ENCODE measurements at places on chromosomes 7 and 10.
A peak's percentile ranks its signal among the peaks of the same experiment; 100 is the strongest.

DNA sequence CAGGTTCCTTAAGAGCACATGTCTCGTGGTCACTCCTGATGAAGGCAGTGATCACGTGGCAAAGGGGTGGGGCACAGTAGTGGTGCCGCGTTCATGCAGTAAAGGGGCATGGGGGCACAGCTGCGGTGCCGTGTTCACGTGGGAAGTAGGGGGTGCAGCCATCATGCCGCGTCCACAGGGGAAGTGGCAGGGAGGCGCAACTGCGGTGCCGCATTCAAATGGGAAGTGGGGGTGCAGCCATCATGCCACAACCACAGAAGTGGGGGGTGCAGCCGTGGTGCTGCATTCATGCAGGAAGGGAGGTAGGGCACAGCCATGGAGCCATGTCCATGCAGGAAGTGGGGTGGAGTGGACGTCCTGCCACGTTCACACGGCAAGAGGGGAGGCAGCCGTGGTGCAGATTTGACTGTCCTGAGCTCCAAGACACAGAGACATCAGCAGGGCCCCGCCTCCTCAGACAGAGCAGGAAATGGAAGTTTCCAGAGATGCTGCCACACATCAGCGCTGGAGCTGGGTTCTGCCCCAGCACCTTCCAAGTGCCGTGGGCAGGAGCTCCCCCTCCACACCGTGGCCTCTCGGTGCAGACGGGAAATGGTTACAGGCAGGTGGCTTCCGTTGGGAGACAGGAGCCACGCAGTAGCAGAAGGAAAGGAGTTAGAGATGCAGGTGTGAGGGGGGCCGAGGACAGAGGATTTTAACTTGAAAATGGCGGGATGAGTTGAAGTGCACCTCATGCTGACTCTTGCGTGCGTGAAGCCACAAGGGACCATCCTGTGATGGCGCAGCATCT, 95.0 kb upstream of the DDC start:
- DNase-seq: peak; percentile 34

DNA sequence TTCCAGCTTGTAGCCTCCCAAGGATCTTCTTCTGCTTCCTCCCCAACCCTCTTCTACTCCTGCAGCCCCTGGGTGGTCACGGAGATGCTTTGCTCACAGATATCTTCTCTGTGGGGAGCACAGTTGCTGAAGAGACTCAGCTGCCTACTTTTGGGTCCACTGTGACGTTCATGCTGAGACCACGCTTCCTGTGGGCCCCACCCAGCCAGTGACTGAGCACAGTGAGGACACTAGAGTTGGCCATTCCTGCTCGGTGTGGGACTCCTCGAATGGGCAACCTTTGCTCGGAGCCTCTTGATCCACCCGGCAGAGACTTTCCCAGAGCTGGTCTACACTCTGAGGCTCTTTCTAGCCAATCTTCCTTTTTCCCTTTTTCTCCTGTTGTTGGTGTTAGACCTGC, 73.9 kb downstream of the ADRA2A start:
- DNase-seq: no peak

DNA sequence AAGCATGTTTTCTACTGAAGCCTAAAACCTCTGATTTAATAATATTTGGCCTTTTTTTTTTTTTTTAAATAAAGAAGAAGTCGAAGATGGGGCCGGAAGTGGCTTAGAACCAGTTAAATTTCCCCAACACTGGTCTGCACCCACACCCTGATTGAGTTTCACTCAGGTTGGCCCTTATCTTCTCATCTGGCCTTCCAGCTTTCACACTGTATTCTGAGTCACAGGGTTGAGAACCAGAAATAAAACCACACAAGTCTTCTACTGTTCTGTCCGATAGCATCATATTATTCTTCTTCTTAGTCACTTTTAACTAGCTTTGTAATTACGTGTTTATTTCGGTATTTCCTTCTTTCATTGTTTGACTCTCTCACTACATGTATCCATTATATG, 9.9 kb downstream of the ZNF365 start:
- peak; percentile 38 for DNase-seq

DNA sequence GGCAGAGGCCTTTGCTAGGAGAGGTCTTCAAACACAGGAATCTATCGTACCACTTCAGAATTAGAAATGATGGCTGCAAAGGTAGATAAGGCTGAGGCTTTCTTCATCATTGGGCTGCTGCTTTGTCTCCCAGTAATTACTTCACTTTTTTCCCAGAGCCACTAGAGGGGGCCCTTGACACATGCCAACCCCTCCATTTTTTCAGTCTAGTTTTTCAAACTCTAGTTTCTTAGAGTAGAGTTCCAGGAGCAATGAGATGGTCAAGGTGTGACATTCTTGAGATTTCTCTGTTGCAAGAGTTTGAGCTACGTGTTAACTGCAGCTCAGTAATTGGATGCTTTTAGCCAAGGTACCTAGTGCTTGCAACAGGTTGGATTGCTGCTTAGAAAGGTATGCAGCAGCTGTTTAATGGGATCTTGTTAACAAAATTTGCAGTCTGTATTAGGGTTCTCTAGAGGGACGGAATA, 33.8 kb upstream of the RBM20 start:
- peak; percentile 14 for DNase-seq

GRCh38 chr10:69337296-69338132, 59.2 kb downstream of the HK1 start:
- no peak for DNase-seq

DNA sequence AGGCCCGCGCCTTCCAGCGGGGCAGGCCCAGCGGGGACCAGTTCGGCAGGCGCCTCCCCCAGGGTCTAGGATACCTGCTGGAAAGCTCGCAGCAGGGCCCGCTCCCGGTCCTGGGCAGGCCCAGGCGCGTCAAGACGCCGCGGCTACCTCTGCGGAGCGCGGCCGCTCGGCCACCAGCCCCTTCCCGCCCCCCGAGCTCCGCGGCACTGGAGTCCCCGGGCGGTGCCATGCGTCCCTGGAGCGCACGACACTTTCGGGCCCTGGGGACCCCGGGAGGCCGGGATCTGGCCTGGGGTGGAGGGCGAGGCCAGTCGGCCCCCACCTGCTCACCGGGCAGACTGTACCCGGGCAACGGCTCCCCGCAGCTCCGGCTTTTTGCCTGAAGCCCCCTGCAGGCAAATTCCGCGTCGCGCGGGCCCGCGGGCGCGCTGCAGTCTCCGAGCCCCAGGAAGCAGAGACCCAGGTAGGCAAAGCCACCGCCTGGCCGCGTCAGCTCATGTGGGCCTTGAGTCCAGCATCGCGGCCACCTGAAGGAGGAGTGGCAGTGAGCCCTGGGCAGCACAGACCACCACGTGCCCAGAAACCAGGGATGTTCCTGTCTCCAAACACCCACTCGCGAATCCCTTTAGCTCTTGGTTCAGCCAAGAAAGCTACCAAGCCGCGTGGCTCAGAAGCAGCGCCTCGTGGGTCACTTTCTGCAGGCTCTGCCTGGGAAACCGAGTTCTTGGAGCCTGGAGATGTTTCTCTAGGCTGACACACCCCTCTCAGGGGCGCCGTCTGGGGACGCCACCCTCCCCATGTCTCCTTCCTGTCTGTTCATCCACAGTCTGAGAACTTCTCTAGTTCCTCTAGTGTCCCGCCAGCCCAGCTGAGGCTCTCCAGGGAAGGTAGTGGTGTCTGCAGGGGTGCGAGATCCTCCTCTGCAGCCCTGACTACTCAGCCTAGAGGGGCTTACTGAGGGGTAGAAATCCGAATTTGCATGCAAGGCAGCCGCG, 46.1 kb upstream of the APBB1IP start:
- no peak for DNase-seq

- no peak for DNase-seq
Measured at GRCh38 chr7:96306385-96307125, 15.3 kb downstream of the SLC25A13 start.

- DNase-seq: no peak
Measured at GRCh38 chr7:156582591-156583123, 57.9 kb upstream of the RNF32 start.

Measured in stimulated activated CD8-positive, alpha-beta memory T cell treated with anti-CD3 and anti-CD28 coated beads, Interleukin-7, amount 100 ng/mL, for 4 hours (primary cell).